Pericardium fibroblast (primary cell): ENCODE measurements at places on chromosomes 16 and 17. TPM values are rescaled to one million over a fixed set of nuclear protein-coding genes. Genes with fewer than 3 reads are reported as not detected.

The SLC13A5 gene
- total RNA-seq = under 0.01 TPM in 1 of 2 replicates, not detected in the other

The ELMO3 gene
- total RNA-seq = 0.34 and 0.58 TPM in 2 replicates

The GPS1 gene
- 78.2 and 81.1 TPM in 2 replicates for total RNA-seq

The GUCY2D gene
- total RNA-seq = 0.12 TPM in 1 of 2 replicates, not detected in the other

The GAN gene
- 2.9 and 4.1 TPM in 2 replicates for total RNA-seq

The PEMT gene
- 35.0 and 37.5 TPM in 2 replicates for total RNA-seq

The TEX14 gene
- total RNA-seq = 0.17 TPM in 1 of 2 replicates, not detected in the other

The PLLP gene
- 0.17 and 2.1 TPM in 2 replicates for total RNA-seq

The GP1BA gene
- not detected in 2 replicates for total RNA-seq

The FBXL16 gene
- 0.17 and 0.93 TPM in 2 replicates for total RNA-seq

The EVPL gene
- not detected in 2 replicates for total RNA-seq

The SPNS3 gene
- total RNA-seq = not detected in 2 replicates

The GNG13 gene
- not detected in 2 replicates for total RNA-seq

The CD300LF gene
- not detected in 2 replicates for total RNA-seq

The ZNF207 gene
- 82.4 and 82.6 TPM in 2 replicates for total RNA-seq

The NPIPB6 gene
- under 0.01 and 0.09 TPM in 2 replicates for total RNA-seq

The TBC1D26 gene
- total RNA-seq = not detected in 2 replicates

The FBXW10 gene
- total RNA-seq = not detected in 2 replicates

The TOX3 gene
- total RNA-seq = not detected in 2 replicates

The GAS2L2 gene
- 0.23 TPM in 1 of 2 replicates, not detected in the other for total RNA-seq

The CDH3 gene
- 0.17 and 0.47 TPM in 2 replicates for total RNA-seq

The SMTNL2 gene
- total RNA-seq = 0.68 and 8.2 TPM in 2 replicates

The TM4SF5 gene
- not detected in 2 replicates for total RNA-seq

The SEZ6L2 gene
- total RNA-seq = 26.8 and 30.0 TPM in 2 replicates

The NGFR gene
- total RNA-seq = 12.3 and 54.9 TPM in 2 replicates

The AGRP gene
- total RNA-seq = not detected in 2 replicates

The MEOX1 gene
- total RNA-seq = 0.34 TPM in 1 of 2 replicates, not detected in the other

The JPH3 gene
- not detected in 2 replicates for total RNA-seq

The PPP1R27 gene
- total RNA-seq = not detected in 2 replicates

The RILP gene
- total RNA-seq = 11.3 and 17.4 TPM in 2 replicates

The SSTR5 gene
- total RNA-seq = not detected in 2 replicates

The VPS4A gene
- total RNA-seq = 30.6 and 31.2 TPM in 2 replicates

The IQCK gene
- 14.0 and 16.5 TPM in 2 replicates for total RNA-seq

The CDK5R1 gene
- total RNA-seq = 0.51 and 1.1 TPM in 2 replicates

The RAP1GAP2 gene
- total RNA-seq = 0.70 and 1.1 TPM in 2 replicates

The CDH11 gene
- 80.8 and 219 TPM in 2 replicates for total RNA-seq
